ENCODE measurements at places on chromosomes 6 and 20. TPM values are rescaled to one million over a fixed set of nuclear protein-coding genes. Genes with fewer than 3 reads are reported as not detected.
A peak's percentile ranks its signal among the peaks of the same experiment; 100 is the strongest.

DNA sequence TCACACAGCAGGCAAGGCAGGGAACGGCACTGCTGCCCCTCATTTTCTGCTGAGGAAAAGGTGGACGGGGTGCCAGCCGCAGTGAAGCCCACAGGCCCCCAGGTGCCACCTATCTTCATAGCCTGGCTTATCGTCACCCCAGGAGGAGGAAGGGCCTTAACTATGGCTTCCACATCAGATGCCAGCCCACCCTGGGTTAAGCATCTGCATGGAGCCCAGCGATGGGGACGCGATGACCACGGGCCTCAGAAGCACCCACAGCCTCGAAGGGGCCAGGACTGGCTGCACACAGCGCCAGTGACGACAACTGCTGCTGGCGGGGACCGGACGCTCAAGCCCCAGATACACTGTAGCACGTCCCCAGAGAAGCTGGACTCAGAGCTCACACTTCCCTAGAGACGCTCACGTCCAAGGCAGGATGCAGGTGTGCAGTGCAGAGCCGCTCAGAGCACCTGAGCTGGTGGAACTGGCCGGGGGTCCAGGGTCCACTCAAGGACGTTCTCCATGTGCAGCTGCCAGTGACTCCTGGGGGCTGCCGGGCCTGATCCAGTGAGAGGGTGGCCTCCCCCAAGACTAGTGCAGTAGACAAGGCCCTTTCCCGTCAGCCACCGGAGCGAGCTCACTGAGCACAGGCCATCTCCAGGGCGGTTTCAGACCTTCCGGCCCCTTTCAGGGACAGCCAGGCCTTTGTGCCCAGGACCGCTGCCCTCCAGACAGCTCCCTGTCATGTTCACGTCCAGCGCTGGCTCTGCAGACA lies 83.0 kb downstream of the YTHDF1 start:
- DNase-seq = no peak

The SLX4IP gene
- 2.2 TPM for total RNA-seq

The CLVS2 gene
- 0.12 TPM for total RNA-seq

GRCh38 chr6:43790031-43790430 lies 20.0 kb downstream of the VEGFA start:
- DNase-seq = peak; percentile 71

The TEAD3 gene
- total RNA-seq = 30.4 TPM

- no peak for DNase-seq
These were observed 6.5 kb upstream of the C20orf204 start for GRCh38 chr20:64029293-64030117.

- no peak for DNase-seq
These were observed 2.0 kb downstream of the ZNF335 start for GRCh38 chr20:45969712-45970634.

The TFAP2A gene
- 0.97 TPM for total RNA-seq

DNA sequence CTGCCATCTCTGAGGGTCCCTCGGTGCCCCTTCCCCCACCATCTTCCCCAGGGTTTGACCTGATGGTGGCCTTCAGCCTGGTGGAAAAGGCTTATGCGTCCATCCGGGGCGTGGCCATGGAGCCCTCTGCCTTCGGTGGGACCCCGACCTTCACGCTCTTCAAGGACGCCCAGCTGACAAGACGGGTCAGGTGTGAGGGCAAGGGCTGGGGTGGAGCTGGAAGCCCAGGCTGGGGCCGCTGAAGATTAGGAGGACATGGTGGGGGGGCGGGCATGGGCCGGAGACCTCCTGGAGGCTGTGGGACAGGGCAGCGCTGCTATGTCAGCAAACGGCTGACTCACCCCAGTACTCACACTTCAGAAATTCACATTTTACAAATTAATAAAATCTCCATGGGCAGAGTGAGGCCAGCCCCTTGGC lies 23.5 kb downstream of the COL20A1 start:
- DNase-seq = peak; percentile 17

The MEP1A gene
- total RNA-seq = not detected

All from left ventricle myocardium superior (tissue), 1 donor.